ENCODE measurements at places on chromosomes 1 and 21.

DNA sequence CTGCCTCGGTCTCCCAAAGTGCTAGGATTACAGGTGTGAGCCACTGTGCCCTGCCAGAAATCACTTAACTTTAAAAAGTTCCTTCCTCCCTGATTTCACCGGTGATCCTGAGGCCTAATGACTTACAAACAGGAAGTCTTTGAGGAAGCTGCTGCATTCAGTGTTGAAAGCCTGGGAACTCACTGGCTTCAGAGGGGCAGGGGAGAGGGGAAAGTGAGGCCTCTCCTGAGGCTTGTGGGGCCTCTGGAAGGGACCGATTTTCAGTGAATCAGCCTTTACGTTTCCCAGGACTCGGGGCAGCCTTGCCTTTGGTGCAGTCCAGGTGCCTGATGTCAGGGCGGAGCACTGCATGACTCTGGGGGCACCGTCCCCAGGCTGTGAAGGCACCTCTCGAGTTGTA lies 30.1 kb upstream of the ARHGEF10L start:
- DNase-seq, result no peak

GRCh38 chr21:46154955-46155513 lies 345 bp downstream of the FTCD start:
- no peak for DNase-seq

- DNase-seq, result no peak
These were observed at the start of gene ATP1A2 for GRCh38 chr1:160115545-160116282. Gene ATP1A2 (plus strand): TSS chr1:160115759. CDS start chr1:160115862, 103 bp downstream.

DNA sequence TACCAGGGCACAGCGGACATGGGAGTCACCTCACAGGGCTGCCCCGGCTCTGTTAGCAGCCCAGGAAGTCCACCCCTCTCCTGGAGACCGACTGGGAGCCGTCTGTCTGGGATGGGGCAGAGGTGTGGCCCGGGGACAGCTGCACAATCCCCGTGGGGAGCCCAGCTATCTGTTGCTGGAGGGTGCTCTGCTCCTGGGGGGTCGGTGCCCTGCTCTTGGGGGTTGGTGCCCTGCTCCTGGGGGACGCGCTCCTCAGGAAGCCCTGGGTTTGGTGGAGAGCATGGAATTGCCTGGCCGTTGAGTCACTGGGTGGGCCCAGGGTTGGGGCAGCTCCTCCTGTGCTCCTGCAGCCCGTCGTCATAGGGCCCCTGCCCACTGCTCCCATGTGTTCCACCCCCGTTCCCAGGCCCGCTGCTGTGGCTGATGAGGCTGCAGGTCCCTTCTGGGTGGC lies 39.3 kb downstream of the AGPAT3 start:
- DNase-seq, result no peak

DNA sequence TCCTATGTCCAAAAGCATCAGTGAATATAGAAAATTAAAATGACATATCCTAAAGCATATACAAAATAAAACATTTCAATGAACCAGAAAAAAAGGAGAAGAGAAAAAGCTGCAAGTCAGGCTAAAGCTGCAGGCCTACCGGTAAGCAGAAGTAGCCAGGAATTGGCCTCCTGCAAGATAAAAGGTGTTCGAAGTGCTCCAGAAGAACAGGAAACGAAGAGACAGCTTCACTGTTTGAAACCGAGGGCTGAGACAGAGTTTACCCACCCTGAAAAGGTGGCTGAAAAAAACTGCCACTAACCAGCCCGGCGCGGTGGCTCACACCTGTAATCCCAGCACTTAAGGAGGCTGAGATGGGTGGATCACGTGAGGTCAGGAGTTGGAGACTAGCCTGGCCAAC lies 37.4 kb downstream of the NSL1 start:
- peak; percentile 30 for DNase-seq

DNA sequence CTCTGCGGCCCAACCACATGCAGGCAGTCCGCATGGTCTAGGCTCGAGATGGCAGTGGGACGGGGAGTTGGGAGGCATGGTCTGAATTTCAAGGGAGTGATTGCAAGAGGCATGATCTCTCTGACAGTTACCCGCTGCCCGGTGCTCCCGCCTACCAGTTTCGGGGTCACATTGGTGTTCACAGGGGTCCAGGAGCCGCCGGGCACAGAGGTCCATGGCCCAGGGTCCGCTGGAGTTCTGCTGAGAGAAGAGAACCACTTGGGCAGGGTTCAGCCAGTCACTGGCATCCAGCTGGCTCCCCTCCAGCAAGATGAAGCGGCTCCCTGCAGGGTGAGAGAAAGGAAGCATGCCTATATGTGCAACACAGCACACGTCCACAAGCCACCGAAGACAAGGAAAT lies 141.3 kb downstream of the ASTN1 start:
- DNase-seq, result no peak

DNA sequence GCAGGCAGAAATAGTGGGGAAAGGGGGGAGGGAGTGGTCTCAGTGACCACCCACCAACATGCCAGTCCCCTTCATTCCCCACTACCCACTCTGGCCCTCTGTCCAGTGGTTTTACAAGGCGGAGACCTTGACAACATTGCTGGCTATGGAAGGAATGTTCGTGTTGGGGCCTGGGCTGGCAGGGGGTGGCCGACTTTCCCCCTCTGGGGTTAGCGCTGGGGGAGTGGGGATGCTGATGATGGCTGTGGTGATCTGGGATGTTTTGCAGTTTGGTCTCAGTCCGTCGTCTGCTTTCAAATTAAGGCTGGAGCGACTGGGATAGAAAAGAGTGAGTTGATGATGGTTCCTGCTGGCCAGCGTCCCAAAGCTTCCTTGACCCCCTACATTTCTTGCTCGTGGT lies 20.3 kb downstream of the DDX20 start:
- no peak for DNase-seq

DNA sequence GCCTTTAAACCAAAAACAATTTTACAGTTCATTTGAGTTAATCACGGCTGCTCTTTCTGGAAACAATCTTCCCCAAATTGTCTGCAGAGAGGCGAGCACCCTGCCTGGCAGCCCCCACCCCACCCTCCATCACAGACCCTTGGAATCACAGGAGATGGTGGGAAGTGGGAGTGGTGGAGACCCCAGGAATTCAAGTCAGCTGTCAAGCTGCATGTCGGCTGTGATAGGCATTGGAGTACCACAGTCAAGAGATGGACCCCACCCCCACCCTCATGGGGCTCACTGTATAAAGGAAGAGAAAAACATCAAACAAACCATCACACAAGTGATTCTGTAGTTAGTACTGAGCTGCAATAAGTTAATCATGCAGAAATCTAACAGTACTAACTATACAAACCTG lies 360.4 kb downstream of the MATN1 start:
- DNase-seq, result no peak

DNA sequence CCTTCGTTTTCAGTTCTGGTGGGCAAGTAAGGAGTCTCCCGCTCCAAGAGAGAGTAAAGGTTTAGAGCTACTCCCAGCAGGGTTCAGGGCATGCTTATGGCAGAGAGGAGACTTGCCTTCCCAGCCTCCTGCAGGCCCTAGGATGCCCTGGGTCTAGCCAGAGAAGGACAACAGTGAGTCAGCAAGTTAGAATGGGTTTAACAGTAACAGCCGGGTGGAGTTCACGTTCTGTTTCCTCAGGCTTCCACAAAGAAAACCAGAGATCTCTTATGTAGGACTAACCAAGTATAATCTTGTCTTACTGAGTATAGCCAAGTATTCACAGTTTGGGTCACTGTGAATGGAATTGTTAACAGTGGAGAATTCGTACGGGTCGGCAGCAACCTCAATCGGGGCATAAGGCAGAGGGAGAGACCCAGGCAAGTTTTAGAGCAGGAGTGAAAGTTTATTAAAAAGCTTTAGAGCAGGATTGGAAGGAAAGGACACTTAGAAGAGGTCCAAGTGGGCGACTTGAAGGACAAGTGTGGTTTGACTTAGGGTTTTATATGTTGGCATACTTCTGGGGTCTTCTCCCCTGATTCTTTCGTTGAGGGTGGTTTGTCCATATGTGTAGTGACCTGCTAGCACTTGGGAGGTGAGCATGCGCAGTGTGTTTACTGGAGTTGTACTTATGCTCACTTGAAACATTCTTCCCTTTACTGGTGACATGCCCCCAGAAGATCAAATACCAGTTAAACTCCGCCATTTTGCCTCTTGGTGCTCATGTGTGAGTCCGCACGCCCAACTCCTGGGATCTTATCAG lies 4.5 kb downstream of the OVAAL start:
- DNase-seq, result no peak

- no peak for DNase-seq
These were observed 173.3 kb upstream of the EDN2 start for GRCh38 chr1:41657679-41658295.

- peak; percentile 98 for DNase-seq
These were observed at the start of gene PKN2 for GRCh38 chr1:88683541-88684481. Gene PKN2 (plus strand): TSS chr1:88684273. CDS start chr1:88684581, 308 bp downstream.

GRCh38 chr1:151993084-151993733 lies 450 bp downstream of the S100A10 start:
- DNase-seq, result peak; percentile 12

DNA sequence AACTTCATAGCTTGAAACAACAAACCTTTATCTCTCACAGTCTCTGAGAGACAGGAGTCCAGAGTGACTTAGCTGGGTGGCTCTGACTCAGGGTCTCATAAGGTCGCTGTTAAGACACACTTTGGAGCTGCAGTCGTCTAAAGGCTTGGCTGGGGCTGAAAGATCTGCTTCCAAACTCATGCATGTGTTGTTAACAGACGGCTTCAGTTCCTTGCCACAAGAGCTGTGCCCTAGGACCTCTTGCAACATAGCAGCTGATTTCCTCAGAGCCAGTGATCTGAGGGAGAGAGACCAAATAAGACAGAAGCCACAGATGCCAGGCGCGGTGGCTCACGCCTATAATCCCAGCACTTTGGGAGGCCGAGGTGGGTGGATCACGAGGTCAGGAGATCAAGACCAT lies 176.8 kb downstream of the DISC1 start:
- no peak for DNase-seq

DNA sequence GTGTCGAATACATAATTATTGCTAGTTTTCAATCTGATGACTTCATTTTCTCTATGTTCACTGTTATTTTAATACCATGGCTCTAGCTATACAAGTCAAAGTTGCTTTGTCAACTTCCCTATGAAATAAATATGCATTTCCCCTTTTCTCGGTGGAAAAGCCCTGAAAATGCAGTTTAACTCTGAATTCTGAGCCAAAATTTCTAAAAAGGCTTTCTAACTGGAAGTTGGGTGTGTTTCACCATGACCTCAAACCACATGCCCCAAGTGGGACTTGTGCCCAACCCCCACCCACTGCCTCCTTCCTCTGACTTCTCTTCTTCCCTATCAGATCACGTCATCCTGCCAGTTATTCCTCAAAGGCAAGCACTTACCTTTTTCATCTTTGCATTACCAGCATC lies 8.9 kb downstream of the MKNK1 start:
- DNase-seq, result no peak

DNA sequence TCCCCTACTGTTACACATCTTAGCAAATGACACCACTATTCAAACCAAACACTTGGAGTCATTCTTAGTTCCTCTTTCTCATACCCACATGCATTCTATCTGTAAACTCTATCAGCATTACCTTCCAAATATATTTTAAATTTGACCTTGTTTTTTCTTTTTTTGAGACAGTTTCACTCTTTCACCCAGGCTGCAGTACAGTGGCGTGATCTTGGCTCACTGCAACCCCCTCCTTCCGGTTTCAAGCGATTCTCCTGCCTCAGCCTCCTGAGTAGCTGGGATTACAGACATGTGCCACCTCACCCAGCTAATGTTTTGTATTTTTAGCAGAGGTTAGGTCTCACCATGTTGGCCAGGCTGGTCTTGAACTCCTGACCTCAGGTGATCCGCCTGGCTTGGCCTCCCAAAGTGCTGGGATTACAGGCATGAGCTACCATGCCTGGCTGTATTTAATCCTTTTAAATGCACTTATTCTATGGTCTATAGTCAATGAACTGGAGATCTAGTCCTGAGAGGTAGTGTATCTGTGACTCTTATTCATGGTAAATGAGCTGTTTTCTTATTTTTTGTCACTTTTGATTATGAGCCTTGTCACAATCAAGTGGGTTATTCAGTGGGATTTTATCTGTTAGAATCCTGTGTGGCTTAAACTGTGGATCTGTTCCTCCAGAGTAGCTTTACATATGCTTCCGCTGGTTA lies 73.1 kb downstream of the GATAD2B start:
- DNase-seq, result peak; percentile 7

DNA sequence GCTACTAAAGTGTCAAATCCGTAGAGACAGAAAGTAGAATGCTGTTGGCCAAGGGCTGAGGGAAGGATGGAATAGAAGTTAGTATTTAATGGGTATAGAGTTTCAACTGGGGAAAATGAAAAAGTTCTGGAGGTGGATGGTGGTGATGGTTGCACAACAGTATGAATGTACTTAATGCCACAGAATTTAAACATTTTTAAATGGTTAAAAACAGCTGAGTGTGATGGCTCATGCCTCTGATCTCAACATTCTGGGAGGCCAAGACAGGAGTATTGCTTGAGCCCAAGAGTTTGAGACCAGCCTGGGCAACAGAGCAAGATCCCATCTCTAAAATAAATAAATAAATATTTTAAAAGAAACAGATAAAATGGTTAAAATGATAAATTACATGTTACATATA lies 44.5 kb downstream of the PIK3R3 start:
- no peak for DNase-seq

GRCh38 chr1:212544110-212544509 lies 64.5 kb upstream of the ATF3 start:
- DNase-seq, result no peak

- DNase-seq, result no peak
These were observed 171.3 kb upstream of the BEND5 start for GRCh38 chr1:48947761-48948537.

DNA sequence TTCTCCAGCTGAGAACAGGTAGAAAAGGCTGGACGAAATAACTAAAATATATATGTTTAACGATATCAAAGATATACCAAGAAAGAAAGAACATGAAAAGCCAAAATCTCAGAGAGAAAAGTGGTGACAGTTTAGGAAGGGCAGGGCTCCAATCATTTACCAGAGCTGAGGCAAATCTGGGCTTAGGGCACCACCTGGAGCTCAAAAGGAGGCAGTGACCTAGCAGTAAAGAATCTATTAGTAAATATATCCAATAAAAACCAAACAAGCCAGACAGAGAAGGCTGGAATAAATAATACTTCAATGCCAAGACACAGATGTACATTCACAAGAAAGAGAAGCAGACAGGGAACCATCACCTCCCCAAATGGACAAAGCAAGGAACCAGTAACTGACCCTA lies 43.5 kb downstream of the CHIA start:
- DNase-seq, result peak; percentile 64

DNA sequence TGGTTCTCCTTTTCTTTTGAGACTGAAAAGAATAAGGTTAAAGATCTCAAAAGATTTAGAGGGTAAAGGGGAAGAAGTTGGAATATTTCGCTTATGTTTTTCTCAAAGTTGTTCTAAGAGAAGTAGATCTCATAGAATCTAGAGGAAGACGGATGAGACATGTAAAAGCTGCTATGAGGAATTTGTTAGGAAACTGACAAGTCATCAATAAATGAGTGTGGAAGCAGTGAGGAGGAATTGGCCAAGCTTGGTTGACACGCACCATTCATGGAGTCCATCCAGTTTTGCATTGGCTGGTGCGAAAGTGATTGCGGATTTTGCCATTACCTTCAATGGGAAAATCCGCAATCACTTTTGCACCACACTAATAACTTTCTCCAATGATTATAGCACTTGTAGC lies 20.0 kb downstream of the SLAMF6 start:
- no peak for DNase-seq

Data from T-cell (primary cell).